ENCODE measurements at places on chromosomes 12 and 14.

DNA sequence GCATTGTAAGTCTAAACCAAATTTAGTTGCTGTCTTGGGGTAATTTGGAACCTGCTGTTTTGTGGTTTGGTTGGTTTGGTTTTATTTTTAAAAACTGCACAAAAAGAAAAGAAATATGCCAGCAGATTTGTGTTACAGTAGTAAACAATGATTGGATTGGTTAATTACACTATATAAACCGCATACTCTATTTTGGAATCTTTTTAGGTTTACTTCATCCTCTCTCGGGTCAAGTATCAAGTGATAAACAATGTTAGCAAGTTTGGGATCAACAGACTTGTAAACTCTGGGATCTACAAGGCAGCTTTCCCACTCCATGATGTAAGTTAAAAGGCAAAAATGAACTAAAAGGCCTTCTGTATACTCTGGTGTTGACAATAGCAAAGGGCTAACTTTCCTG, 132.4 kb downstream of the ANO6 start:
- DNase-seq = no peak

DNA sequence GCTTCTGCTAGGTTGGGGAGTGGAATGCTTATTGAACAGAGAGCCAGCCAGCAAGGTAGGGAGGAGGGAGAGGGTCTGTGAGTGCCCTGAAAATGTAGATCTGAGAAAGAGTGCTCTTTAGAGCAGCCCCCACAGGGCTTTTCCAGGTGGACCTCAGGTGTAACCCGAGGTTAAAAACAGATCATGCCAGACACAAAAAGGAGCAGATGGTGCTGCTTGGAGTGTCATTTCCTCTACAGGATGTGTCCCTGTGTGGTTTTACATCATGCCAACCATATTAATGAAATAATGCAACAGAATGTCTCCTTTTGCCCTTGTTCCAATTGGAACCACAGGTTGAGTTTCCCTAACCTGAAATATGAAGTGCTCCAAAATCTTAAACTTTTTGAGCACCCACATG, 6.4 kb downstream of the SUSD6 start:
- no peak for DNase-seq

DNA sequence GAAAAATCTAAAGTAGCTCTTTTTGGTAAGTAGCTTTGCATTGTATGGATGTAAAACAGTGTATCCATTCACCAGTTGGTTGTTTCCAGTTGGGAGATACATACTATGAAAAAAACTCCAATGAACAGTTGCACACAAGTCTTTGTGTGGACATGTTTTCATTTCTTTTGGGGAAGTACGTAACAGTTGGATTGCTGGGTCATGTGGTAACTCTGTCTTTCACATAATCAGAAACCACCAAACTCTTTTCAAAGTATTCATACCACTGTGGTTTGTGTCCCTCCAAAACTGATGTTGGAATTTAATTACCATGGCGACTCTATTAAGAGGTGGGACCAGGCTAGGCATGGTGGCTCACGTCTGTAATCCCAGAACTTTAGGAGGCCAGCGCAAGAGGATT, 58.9 kb upstream of the RESF1 start:
- DNase-seq = no peak

DNA sequence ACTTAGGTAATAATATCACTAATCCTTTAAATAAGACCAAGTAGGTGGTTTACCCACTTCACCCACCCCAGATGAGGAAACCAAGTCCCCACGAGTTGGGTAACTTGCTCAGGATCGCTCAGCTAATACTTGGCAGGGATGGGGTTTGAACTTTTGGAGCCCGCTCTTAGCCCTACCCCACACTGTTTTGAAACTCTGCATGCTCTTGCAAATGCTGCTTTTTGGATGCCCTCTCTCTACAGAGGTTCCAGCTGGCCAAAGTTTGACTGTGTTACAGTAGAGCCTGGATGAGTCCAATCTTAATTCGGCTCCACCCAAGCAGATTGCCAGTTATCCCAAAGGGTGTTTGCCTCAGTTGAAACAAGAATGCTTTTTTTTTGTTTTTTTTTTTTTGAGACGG, 6.8 kb downstream of the PLEKHG3 start:
- DNase-seq = no peak

- DNase-seq = no peak
Measured at GRCh38 chr14:70415788-70416187, 1.1 kb downstream of the SYNJ2BP start.

Measured in iPS-NIHi11 (cell line).